ENCODE measurements at places on chromosomes 2 and 18.

DNA sequence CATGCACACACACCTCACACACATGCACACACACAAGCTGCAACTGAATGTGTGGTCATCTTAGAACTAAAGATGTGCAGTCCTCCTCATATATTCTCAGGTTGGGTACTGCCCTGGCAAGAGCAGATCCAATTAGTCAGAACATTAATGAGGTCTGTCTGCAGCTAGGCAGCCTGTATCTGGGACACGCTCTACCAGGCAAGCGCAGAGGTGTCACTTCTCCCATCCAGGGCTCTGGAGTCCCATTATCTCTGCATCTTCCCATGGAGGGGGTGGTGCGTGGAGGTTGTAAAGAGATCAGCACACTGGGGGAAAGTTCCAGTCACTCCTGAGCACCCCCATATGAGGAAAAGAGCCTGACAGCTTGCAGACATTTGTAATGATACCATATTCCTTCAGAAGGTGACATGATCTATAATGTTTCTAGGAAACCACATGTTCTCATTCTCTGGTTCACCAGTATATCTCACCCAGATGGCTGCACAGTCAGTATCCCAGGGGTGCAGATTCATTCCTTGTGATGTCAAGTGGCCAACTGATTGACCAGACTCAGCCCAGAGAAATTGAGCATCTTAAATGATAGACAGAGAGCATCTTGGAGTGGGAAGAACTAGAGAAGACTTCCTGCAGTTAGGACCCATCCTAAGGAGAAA lies 95.4 kb downstream of the RTN4 start:
- DNase-seq = no peak

DNA sequence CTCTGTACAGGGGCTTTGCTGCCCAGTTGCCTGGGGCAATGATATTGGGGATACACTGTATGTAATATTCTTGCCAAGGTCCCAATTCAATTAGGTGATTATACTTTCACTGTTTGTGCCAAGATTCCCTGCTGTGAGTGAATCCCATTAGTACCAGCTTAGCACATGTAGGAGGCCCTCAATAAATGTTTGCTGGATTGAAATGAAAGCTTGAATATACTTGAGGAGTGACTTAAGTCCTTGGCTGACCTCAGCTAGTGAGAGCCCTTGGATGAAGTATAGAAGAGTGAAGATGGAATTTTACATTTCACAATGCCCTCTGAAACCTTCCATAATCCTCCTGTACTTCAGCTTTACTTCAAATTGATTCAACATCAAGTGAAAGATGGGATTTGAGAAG lies 102.9 kb downstream of the GATA6 start:
- no peak for DNase-seq

GRCh38 chr2:210715560-210716082 lies 159.2 kb downstream of the CPS1 start:
- DNase-seq = no peak

DNA sequence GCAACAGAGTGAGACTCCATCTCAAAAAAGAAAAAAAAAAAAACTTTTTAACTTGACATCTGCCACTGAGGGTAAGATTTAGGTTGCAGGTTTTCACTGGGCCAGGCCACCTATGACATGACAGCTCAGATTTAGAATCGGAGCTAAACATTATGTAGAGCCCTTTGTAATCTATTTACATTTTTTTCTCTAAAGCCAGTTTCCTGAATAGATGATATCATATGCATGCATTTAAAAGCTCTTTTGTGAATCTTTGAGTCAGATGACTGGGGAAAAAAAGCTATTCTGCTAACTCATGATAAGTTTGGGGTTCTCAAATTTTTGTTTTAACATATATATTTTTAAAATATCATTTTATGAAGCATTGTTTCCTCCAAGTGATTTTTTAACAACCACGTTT lies 21.3 kb downstream of the PRKAG3 start:
- no peak for DNase-seq

DNA sequence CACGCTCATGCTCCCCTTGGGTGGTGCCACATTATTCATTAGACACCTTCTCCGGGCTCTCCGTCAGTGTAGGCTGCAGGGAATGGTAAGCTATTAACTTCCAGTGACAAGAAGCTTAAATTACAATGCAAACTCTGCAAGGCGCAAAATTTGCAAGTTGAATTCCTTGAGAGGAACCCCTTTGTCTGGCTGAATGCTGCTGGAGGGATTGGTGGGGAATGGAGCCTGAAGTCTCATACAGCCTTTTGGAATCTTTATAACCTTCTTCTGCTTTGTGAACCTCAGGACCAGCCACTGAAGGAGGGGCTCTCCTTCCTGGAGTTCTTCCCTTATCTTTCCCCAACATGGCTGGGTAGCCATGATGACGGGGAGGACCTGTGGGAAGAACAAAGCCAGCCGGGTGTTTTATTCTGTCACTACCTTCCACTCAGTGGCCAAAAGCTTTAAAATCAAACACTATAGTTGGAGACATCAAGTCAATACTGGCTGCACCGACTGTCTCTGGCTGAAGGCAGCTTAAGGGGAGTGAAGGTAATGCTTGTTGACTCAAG lies 220.9 kb upstream of the EPHA4 start:
- DNase-seq = no peak

- no peak for DNase-seq
These were observed 21.9 kb downstream of the INO80D start for GRCh38 chr2:206064077-206064476.

DNA sequence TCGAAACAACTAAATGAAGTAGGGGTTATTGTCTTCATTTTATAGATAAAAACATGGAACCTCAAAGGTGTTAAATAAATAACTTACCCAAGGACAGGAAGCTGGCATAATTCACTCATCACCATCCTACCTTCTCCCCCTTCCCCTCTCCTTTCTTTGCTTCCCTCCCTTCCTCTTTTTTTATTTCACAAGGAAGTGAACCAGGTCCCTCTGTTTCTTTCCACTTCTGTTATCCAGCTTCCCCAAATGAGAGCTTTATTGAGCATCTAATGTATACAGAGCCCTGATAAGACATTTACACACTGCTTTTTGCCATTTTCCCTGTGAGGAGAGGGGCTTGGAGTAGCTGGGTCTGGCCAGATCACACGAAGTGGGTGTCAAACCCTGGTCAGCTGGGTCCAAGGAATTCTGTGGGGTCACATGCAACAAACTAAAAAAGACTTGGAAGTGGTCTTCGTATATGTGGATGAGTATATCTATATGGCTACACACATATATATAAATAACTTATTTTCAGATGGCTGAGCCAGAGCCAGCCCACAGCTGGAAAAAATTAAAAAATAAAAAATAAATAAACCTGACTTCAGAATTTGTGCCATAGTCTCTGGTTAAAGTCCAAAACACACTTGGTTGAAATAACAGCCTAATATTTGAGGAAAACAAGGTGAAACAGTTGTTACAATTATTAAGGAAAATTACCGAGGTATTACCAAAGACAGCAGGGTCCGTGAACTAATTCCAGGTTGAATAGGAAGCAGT lies 49.3 kb upstream of the FOSL2 start:
- DNase-seq = no peak

DNA sequence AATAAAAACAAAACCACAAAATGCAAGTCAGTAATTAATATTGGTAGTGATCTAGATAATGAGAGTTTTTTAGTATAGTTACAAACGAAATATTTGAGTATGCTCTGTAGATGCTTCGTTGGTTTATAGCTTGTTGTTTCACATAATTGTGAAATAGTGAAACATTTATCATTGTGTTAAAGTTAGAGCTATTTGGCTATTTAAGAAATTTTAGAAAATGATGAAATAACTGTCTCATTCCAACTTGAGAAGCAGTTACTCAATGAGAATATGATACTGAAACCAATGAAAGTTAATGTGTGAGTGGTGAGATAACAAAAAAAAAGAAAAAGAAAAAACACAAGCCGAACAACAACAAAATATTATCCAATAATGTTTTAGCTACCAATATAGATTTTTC lies 475.6 kb upstream of the ZEB2 start:
- DNase-seq = peak; percentile 75

- DNase-seq = no peak
These were observed 241.5 kb upstream of the MYT1L start for GRCh38 chr2:2572393-2573204.

DNA sequence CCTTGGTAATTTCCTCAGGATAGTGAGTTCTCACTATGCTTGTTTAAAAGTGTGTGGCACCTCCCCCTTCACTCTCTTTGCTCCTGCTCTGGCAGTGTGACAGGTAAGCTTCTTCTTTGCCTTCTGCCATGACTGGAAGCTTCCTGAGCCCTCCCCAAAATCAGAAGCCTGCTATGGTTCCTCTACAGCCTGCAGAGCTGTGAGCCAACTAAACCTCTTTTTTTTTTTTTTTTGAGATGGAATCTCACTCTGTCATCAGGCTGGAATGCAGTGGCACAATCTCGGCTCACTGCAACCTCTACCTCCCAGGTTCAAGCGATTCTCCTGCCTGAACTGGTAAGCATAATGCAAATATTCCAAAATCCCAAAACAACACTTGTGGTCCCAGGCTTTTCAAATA lies 80.0 kb downstream of the SOWAHC start:
- DNase-seq = no peak

DNA sequence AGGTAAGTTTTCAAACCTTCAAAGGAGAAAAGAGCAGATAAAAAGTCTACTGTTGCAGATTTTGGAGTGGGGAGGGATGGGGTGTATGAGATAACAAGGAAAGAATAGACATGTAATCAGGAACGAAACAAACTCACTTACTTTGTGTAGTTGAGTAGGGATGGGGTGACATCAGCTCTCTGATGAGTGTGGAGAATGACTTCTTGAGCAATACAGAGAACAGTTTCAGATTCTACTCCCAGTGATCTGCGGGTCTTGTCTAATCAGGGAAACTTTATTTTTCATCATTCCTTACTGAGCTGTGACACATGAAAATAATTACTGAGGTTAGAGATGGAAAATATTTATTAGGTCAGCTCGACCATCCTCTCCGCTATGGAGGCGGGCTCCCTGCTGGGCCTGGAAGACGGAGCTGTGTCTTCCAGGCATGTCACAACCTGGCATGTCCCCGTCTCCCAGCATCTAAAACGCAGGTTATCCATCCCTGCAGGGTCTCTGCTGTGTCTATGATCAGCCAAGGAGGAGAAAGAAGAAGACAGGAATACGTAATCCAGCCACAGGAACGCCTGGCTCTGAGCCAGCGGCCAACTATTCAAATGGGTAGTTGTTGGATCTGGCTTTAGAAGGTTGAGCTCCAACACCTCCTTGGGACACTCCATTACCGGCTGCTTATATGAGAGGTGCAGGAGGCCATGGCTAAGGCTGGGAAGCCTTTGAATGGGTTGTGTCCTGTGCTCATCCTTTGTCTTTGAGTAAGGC lies 99.0 kb upstream of the SATB2 start:
- DNase-seq = peak; percentile 1

- no peak for DNase-seq
These were observed 8.7 kb downstream of the TMEM182 start for GRCh38 chr2:102770506-102770905.

DNA sequence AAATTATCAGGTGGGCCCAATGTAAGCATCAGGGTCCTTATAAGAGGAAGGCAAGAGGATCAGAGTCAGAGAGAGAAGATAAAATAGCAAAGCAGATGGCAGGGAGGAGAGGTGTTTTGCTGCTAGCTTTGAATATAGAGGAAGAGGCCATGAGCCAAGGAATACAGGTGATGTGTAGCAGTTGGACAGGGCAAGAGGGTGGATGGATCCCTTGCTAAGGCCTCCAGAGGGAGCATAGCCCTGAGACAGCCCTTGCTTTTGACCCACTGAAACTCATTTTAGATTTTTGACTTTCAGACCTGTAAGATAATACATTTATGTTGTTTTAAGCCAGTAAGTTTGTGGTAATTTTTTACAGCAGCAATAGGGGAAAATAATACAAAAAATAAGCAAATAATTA lies 116.6 kb upstream of the PARD3B start:
- DNase-seq = no peak

DNA sequence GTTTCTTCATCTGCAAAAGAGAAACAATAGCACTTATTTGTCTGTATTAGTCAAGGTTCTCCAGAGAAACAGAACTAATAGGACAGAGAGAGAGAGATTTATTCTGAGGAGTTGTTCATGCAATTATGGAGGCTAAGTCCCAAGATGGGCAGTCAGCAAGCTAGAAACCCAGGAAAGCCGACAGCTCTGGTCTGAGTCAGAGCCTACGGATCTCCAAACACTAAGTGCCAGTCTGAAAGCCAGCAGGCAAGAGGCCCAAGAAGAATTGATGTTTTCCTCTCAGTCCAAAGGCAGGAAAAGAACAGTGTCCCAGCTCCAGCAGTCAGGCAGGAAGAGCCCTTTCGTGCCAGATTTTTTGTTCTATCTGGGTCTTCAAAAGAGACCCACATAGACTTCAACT lies 36.5 kb upstream of the SLC66A3 start:
- no peak for DNase-seq

- no peak for DNase-seq
These were observed 304.7 kb downstream of the TCF4 start for GRCh38 chr18:55283309-55283708.

- DNase-seq = no peak
These were observed 191.5 kb upstream of the FANCL start for GRCh38 chr2:58432491-58433170.
